Naive B cell (primary cell): ENCODE measurements at places on chromosomes 3 and 15. TPM values are rescaled to one million over a fixed set of nuclear protein-coding genes. Genes with fewer than 3 reads are reported as not detected.

The CIAO2A gene
- 329 TPM for polyA plus RNA-seq

The TMF1 gene
- polyA plus RNA-seq, result 54.3 TPM

The VPS39 gene
- polyA plus RNA-seq, result 26.7 TPM

The CDC25A gene
- not detected for polyA plus RNA-seq

The PLSCR2 gene
- not detected for polyA plus RNA-seq

The CHRFAM7A gene
- polyA plus RNA-seq, result not detected

The DLEC1 gene
- not detected for polyA plus RNA-seq

The LRRC57 gene
- polyA plus RNA-seq, result 6.2 TPM

The SHC4 gene
- not detected for polyA plus RNA-seq

The TLR9 gene
- 1.6 TPM for polyA plus RNA-seq

The PLA1A gene
- polyA plus RNA-seq, result not detected

The TGM5 gene
- not detected for polyA plus RNA-seq

The CDCP1 gene
- polyA plus RNA-seq, result not detected

The OR4F15 gene
- not detected for polyA plus RNA-seq

- no peak for DNase-seq
- H3K36me3 ChIP-seq, result no peaks in the 10 kb centered on the region
- no peak overlapping the region for H3K4me3 ChIP-seq
- H3K27me3 ChIP-seq, result no peaks in the 10 kb centered on the region
- H3K4me1 ChIP-seq, result peaks cover 9% of the 10 kb centered on the region
These were observed 26.5 kb downstream of the IGSF10 start for GRCh38 chr3:151434151-151434890.

GRCh38 chr3:43915546-43915945 lies 224.8 kb downstream of the ABHD5 start:
- no peaks in the 10 kb centered on the region for H3K36me3 ChIP-seq
- H3K4me3 ChIP-seq, result no peak overlapping the region
- peaks cover 14% of the 10 kb centered on the region for H3K27me3 ChIP-seq
- DNase-seq, result no peak

DNA sequence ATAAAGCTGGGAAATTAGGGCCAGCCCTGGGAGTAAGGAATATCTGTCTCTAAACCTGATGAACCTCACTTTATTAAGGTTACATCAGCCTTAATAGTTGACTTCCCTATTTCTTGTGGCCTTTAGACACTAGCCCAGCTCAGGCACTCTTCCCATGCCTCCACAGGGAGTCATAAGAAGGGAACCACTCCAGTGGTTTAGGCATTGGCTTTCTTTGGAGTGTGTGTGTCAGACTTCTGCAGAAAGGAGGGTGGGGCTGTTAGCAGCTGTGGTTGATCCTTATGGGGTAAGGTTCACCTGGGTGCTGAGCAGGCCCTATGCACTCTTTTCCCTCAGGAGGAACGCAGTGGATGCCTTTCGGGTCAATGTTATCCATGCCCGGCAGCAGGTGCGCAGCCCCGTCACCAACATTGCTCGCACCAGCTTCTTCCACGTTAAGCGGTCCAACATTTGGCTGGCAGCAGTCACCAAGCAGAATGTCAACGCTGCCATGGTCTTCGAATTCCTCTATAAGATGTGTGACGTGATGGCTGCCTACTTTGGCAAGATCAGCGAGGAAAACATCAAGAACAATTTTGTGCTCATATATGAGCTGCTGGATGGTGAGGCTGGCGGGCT lies 4.0 kb downstream of the AP2M1 start:
- H3K27ac ChIP-seq, result no peak overlapping the region
- DNase-seq, result no peak
- peaks cover 18% of the 10 kb centered on the region for H3K4me1 ChIP-seq
- no peak overlapping the region for H3K4me3 ChIP-seq

DNA sequence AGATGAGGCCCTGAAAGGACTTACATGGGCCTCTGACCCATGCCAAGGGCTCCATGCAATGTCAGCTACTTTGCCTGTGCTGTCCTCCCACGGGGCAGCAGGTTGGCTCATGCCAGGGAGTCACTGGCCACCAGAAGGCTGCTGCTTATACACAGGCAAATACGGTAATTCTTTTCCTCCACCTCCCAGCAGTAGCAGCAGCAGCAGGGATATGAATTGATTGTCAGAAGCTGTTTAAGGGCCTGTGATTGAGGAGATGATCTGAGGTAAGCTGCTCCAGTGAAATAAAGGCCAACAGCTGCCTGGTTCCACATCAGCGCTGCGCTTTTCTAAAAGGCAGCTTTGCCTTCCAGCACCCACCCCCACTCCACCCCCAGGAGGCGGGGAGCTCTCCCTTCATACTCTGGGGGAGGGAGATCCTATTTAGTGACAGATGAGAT lies 250.5 kb downstream of the SHQ1 start:
- no peaks in the 10 kb centered on the region for H3K4me1 ChIP-seq
- H3K36me3 ChIP-seq, result peaks cover 4% of the 10 kb centered on the region

DNA sequence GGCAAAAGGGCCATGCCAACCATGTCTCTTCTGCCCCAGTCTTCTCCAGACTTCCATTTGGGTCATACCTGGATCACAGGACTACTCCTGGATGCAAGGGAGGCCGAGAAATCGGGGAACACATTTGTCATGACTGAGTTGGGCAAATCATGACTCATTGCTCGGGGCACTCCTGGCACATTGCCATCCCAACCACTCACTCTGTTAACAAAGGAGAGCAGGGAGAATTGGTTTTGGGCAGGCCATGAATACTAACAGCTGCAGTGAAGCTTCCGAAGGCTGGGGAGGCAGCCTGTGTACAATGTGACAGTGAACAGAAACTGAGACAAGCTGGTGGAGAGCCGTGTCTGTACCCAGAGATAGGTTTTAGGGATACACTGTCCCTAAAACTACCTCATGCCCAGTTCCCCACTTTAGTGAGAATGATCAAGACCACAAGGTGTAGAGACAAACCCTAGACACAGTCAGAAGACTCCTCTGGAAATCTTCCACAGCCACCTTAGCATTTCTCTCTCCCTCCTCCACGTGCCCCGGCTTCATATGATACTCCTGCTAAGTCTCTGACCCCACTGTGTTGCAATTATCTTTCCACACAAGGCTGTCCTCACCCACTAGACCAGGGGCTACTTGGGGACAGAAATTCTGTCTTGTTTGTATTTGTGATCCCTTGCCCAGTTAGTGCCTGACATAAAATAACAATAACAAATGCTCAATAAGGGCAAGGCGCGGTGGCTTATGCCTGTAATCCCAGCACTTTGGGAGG lies 10.5 kb upstream of the BUB1B start:
- no peak for DNase-seq
- no peak overlapping the region for H3K27ac ChIP-seq
- H3K27me3 ChIP-seq, result no peaks in the 10 kb centered on the region
- H3K4me3 ChIP-seq, result no peak overlapping the region
- no peaks in the 10 kb centered on the region for H3K4me1 ChIP-seq
- H3K36me3 ChIP-seq, result no peaks in the 10 kb centered on the region

DNA sequence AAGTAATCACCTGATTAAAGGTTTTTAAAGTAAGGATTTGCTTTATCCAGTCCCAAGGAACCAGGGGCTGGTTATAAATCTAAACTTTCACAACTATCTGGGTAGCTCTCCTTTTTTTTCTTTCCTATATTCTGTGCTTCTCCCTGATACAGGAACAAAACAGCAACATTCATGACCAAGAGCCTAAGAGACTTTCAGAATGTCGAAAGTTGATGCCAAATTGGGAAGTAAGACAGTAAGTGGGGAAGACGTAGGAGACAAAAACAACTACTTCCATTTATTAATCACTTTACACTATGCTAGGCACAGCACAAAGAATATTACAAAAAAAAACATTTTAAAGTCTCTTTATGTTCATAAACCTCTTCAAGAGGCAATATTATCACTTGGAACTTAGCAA lies 211.6 kb downstream of the MAGI1 start:
- DNase-seq, result no peak
- H3K4me1 ChIP-seq, result no peaks in the 10 kb centered on the region
- no peak overlapping the region for H3K27ac ChIP-seq

DNA sequence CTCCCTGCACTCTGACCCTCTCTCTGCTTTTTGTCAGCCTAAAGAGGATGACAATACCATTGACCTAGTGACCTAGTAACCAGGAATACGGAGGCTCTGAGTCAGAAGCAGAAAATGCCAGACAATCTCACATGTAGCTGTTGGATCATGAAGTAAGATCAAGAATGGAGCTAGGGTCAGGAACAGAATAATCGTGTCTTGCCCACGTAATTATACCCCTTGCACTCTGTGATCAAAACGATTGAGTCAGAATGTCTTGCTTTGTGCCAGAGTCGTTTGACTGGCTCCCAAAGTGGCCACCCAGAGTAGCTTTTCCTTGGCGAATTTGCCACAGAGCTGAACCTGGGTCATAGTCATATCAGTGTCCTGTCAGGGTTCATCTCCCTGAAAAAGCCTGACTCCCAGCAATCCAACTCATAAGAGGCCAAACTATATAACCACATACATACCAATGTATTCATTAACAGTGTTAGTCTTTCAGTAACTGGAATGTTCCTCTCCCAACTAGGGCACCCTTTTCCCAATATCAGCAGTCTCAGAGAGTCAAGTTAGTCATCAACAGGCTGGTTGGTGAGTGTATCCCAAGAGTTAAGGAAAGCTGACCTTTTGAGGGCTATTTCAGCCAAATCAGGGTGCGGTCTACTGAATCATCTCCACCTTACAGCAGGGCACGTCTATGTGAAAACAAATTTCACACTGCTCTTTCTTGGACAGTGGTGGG lies 5.0 kb upstream of the CDV3 start:
- peaks cover 56% of the 10 kb centered on the region for H3K4me1 ChIP-seq
- H3K36me3 ChIP-seq, result no peaks in the 10 kb centered on the region
- H3K27ac ChIP-seq, result no peak overlapping the region
- DNase-seq, result no peak
- H3K27me3 ChIP-seq, result no peaks in the 10 kb centered on the region

GRCh38 chr15:100464888-100465287 lies 63.9 kb downstream of the CERS3 start:
- no peaks in the 10 kb centered on the region for H3K4me1 ChIP-seq
- no peak overlapping the region for H3K4me3 ChIP-seq
- DNase-seq, result no peak
- no peaks in the 10 kb centered on the region for H3K36me3 ChIP-seq
- H3K27me3 ChIP-seq, result peaks cover 4% of the 10 kb centered on the region

DNA sequence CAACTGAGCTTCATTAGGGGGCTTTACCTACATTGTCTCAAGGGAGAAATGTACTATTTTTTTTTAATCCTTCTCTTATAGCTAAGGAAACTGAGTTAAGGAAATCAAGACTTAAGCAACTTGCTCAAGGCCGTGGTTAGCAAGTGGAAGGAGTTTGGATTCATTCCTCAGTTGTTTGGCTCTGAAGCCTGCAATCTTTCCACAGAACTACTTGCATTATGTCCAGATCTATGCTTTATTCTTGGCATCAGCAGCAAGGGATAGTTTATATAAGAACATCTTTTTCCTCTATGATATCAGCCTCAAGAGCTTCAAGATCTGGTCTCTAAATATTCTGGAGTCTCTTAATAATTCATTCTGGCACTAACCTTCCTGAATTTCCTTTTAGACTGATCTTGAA lies 182.4 kb downstream of the SV2B start:
- no peak overlapping the region for H3K27ac ChIP-seq
- H3K36me3 ChIP-seq, result no peaks in the 10 kb centered on the region
- no peaks in the 10 kb centered on the region for H3K4me1 ChIP-seq
- DNase-seq, result no peak

- DNase-seq, result no peak
- H3K36me3 ChIP-seq, result no peaks in the 10 kb centered on the region
- H3K27me3 ChIP-seq, result peaks cover 4% of the 10 kb centered on the region
- H3K27ac ChIP-seq, result peak overlapping the region; percentile 21
- H3K4me1 ChIP-seq, result peaks cover 31% of the 10 kb centered on the region
These were observed 5.6 kb downstream of the PPCDC start for GRCh38 chr15:75028991-75029377.

- peaks cover 18% of the 10 kb centered on the region for H3K36me3 ChIP-seq
- peak overlapping the region; percentile 78 for H3K27ac ChIP-seq
- no peaks in the 10 kb centered on the region for H3K27me3 ChIP-seq
These were observed 23.0 kb downstream of the HPS3 start for GRCh38 chr3:149152420-149152819.

- H3K4me1 ChIP-seq, result no peaks in the 10 kb centered on the region
- H3K27me3 ChIP-seq, result no peaks in the 10 kb centered on the region
- peak overlapping the region; percentile 54 for H3K27ac ChIP-seq
- peaks cover 10% of the 10 kb centered on the region for H3K36me3 ChIP-seq
These were observed 130.4 kb downstream of the PCCB start for GRCh38 chr3:136380530-136380929.

GRCh38 chr3:33057320-33058298 lies 39.3 kb downstream of the GLB1 start:
- H3K27me3 ChIP-seq, result no peaks in the 10 kb centered on the region
- peak overlapping the region; percentile 37 for H3K27ac ChIP-seq
- peaks cover 36% of the 10 kb centered on the region for H3K4me1 ChIP-seq
- peaks cover 11% of the 10 kb centered on the region for H3K36me3 ChIP-seq
- peak overlapping the region; percentile 37 for H3K4me3 ChIP-seq
- no peak for DNase-seq

DNA sequence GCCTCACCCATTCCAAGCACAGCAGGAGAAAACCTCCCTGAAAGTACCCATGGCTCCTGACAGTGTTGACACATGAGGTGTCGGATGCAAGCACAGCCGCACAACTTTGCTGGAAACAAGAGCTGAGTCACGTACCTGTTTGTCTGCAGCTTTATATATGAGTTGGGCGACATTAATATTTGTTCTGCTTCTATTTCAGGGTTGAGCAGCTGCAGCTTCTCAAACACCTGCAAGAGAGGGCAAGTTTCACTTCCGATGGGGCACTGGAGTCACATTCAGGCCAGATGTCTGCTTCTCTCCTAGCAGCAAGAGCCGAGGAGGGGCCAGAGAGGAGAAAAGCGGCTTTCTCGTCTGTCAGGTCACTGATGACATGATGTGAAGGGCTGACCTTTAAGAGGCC lies 88.0 kb downstream of the NUP210 start:
- H3K4me3 ChIP-seq, result peak overlapping the region; percentile 12
- no peaks in the 10 kb centered on the region for H3K27me3 ChIP-seq

- peaks cover 11% of the 10 kb centered on the region for H3K36me3 ChIP-seq
- H3K4me1 ChIP-seq, result peaks cover 45% of the 10 kb centered on the region
These were observed 76.0 kb downstream of the HMG20A start for GRCh38 chr15:77496715-77497109.

- H3K36me3 ChIP-seq, result peaks cover 36% of the 10 kb centered on the region
- no peaks in the 10 kb centered on the region for H3K4me1 ChIP-seq
These were observed 83.8 kb downstream of the ADAM10 start for GRCh38 chr15:58665672-58666071.

- no peak for DNase-seq
- peaks cover 12% of the 10 kb centered on the region for H3K4me1 ChIP-seq
- H3K27me3 ChIP-seq, result no peaks in the 10 kb centered on the region
- H3K4me3 ChIP-seq, result no peak overlapping the region
These were observed 56.4 kb downstream of the FILIP1L start for GRCh38 chr3:100057716-100058575.

GRCh38 chr3:67739851-67740250 lies 85.4 kb upstream of the SUCLG2 start:
- no peaks in the 10 kb centered on the region for H3K4me1 ChIP-seq
- H3K27ac ChIP-seq, result no peak overlapping the region
- H3K4me3 ChIP-seq, result no peak overlapping the region
- no peaks in the 10 kb centered on the region for H3K27me3 ChIP-seq

DNA sequence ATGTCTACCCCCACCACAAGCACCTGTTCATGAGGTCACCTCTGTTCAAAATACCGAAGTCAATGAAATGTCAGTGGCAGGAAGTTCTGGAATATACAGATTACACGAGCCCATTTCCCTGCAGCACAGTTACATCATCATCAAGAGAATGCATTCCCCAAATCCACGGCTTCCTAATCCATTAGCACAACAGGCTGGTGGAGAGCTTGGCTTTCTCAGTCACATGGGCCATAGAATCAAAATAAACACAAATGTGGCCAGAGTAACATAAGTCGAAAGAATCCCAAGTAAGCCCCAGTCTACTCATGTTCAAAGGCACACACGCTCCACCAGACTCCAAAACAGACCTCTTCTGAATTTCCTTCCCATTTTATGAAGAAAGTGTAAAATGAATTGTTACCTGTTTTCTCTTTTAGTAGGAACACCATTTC lies 419.3 kb downstream of the MAGI1 start:
- no peaks in the 10 kb centered on the region for H3K27me3 ChIP-seq
- no peak for DNase-seq
- H3K36me3 ChIP-seq, result no peaks in the 10 kb centered on the region
- no peak overlapping the region for H3K4me3 ChIP-seq
